ENCODE measurements at places on chromosomes 1 and 21.

GRCh38 chr1:37056325-37056724 lies 22.0 kb upstream of the GRIK3 start:
- DNase-seq = no peak

- no peak for DNase-seq
Measured at GRCh38 chr1:40858856-40859416, 3.2 kb downstream of the CITED4 start.

GRCh38 chr1:229378586-229379367 lies 35.9 kb upstream of the CCSAP start:
- DNase-seq = no peak

GRCh38 chr1:22080191-22080590 lies 27.7 kb downstream of the CDC42 start:
- DNase-seq = no peak

- DNase-seq = no peak
Measured at GRCh38 chr1:226611301-226611700, 62.7 kb downstream of the STUM start.

DNA sequence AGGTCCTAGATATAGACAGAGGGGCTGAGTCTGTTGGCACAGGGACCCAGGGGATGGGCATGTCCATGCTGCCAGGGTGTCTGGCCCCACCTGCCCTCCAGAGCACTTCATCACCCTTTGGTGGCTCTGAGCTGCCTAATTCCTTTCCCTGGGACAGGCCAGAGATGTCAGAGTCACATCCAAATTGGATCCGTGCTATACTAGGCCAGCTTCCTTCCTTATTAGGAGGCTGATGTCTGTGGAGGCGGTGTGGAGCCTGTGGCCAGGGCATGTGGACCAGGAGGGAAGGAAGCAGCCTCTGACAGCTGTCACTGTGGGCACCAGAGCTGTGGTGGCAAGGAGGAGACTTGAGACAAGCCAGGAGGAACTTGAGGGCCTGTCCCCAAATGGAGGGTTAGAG lies 77.7 kb upstream of the TMEM51 start:
- DNase-seq = no peak

- no peak for DNase-seq
Measured at GRCh38 chr1:36352910-36353878, 29.7 kb upstream of the EVA1B start.

- DNase-seq = no peak
Measured at GRCh38 chr1:30761381-30762151, 4.0 kb upstream of the LAPTM5 start.

DNA sequence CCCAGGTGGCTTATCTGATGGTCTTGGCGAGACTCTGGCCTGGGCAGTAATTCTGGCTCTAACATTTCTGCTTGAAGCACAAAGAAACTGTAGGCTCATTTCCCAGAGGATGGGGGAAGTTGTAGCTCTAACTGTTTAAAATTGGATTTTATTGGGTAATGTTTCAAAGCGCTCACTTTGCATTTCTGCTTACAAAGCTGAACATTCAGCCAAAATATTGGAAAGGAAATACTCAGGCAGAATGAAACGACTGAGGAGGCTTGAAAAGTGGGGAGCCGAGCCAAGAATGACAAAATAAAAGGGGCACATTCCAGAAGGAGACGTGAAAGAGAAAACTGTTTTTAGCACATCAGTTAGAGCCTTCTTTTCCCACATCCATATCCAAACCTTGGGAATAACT lies 202.6 kb downstream of the GRIK1 start:
- DNase-seq = no peak

DNA sequence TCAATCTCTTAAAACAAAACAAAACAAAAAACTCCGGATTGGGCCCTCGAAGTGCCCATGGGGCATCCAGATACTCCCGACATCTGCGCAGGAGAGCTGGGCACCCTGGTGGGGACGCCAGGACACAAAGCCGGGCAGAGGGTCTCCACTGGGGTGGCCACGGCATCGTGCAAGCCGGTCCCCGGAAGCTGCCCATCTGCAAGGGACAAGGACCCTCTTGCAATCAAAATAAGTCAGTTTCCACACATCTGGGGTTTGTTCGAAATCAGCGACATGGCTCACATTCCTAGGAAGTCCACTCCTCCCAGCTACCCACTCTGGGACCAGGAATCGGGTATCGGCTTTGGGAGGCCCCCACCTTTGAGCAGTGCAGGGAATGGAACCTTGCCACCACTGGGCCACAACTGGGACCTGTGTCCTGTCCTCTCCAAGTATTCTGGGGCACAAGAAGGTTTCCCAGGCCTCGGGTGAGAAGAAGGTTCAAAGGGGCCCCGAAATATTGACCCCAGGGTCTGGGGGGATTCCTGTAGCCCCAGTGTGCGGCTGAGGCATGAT lies 4.6 kb upstream of the PRDM16 start:
- no peak for DNase-seq

- no peak for DNase-seq
Measured at GRCh38 chr1:65388908-65389695, 31.4 kb upstream of the LEPR start.

DNA sequence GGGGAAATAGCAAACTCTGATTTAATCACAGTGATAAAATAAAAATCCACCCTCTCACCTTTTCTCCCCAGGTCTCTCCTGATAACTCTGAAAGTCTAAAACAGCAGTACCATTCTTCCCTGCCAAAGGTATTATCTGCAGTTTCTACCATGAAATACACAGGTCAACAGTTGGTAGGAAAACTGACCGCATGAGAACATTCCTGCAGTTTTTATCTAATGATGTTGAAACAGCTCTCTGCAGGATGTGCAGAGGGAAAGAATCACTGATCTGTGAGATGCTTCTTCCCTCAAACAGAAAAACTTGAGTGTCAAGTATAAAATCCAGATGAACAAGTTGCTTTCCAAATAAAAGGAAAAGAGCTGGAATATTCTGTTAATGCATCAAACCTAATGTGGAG lies 39.1 kb downstream of the KCNJ6 start:
- DNase-seq = no peak

- DNase-seq = no peak
Measured at GRCh38 chr1:94745742-94746141, 74.4 kb upstream of the SLC44A3 start.

- DNase-seq = no peak
Measured at GRCh38 chr1:95265106-95265505, 31.1 kb downstream of the RWDD3 start.

GRCh38 chr1:194309269-194309668 lies 1122.9 kb upstream of the B3GALT2 start:
- no peak for DNase-seq

GRCh38 chr1:231144416-231145193 lies 17.3 kb upstream of the TRIM67 start:
- DNase-seq = no peak

- no peak for DNase-seq
Measured at GRCh38 chr1:64019818-64020217, 183.6 kb upstream of the UBE2U start.

DNA sequence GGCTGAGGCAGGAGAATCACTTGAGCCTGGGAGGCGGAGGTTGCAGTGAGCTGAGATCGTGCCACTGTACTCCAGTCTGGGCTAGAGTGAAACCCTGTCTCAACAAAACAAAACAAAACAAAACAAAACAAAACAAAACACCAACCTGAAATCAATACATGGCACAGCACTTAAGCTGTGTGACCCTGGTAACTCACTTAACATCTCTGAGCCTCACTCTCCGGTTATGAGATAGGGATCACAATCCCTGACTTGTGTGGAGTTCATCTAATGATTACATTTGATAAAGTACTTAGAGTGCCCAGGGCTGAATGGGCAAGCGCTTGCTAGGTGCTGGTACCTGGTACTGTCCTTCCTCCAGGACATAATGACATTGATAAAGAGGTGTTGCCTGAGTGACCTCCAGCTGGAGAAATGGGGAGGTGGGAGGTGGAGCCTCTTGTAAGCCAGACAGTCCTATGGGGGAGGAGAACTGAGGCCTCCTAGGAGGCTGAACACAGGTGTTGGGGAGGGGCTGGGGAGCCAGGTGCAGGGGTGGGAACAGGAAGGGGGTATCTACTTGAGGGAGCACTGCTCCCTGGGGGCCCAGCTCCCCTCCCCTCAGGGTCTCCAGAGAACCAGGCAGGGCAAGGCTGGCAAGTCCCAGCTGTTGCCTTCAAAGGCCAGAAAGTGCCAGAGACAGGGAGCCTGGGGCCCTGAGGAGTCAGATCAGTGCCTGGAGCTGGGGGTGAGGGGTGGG lies 17.9 kb downstream of the FOXO6 start:
- no peak for DNase-seq

DNA sequence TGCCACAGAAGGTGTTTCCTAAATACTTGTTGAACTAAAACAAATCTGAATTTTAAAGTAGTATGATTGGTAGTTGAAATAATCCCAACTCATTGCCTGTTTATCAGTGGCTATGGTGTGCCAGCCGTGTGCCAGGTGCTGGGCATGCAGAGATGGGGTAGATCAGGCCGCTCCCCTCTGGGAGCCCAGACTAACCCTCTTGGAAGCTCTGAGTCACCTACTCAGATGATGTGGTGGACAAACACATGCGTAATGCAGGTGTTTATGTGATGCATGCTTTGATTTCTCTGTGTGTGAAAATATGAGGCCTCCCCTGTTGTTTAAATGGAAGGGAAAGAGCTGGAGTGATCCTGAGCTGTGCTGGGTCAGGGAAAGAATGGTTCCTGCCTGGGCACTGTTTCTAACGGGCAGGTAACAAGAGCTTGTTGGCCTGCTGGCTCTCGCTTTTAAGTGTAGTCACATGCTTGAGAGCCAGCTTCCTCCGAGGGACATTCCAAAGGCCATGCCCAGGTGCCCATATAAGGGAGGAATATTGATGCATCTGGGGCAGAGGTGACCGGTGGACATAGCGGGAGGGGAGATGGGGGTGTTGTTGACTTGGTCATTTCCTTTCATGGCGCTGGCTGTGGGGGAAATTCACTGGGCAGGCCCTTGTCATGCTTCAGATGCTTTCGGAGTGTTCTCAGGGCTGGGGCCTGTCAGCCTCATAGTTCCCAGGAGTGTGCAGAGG lies 10.2 kb downstream of the MFN2 start:
- no peak for DNase-seq

Measured in activated naive CD4-positive, alpha-beta T cell treated with anti-CD3 and anti-CD28 coated beads, Interleukin-2, amount 50 U/mL, for 16 hours (primary cell).